H1 (cell line): ENCODE measurements at places on chromosomes 16 and 17.

- no peak for DNase-seq
These were observed 21.9 kb downstream of the C16orf95 start for GRCh38 chr16:87295259-87295658.

DNA sequence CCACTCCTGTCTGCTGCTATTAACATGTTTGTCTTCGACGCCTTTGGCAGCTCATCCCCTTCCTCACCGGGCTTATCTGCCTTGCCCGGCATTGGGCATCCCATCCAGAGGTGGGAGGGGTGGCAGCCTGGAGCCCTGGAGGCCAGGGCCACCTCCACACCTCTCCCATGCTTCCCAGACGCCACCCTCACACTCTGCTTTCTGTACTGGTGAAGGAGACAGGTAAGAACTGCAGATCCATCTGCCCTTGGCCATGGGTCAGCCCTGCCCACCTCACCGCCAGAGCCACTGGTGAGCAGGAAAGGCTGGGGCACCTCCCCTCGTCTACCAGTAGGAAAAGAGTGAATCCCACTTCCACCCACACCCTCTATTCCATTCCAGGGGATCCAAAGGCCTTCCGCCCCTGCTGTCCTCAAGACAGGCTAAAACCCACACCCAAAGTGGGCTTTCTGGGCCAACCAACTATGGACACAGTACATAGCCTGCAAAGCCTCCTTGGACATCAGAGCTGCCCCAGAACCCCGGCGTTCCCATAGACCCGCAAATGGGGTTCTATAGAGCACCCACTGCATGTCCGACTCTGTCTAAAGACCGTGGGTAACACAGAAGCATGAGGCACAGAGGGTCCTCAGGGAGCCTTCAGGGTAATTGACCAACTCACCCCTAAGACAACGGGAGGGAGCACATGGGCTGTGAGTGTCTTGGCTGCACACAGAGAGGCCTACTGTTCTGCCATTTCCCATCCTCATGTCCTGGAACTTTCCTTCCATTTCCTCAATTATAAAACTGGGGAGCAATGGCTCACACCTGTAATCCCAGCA lies 23.4 kb upstream of the RBFOX3 start:
- DNase-seq, result no peak

DNA sequence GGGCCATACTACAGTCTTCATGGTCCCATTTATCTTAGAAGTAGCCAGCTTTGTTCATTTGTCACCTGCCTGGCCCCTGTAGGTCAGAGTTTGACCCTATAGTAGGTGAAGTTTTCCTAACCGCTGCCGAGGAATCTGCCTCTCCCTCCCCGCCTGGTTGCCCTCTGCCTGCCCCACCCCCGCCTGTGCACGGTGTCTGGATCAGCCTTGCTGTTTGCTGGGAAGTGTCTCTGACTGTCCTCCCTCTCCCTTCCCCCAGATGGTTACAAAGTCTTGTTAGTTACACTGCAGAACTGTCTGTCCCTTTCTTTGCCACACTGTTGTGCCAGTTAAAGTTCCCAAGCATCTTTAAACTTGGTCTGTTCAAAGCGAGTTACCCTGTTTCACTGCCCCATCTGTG lies 5.7 kb downstream of the UBFD1 start:
- no peak for DNase-seq

DNA sequence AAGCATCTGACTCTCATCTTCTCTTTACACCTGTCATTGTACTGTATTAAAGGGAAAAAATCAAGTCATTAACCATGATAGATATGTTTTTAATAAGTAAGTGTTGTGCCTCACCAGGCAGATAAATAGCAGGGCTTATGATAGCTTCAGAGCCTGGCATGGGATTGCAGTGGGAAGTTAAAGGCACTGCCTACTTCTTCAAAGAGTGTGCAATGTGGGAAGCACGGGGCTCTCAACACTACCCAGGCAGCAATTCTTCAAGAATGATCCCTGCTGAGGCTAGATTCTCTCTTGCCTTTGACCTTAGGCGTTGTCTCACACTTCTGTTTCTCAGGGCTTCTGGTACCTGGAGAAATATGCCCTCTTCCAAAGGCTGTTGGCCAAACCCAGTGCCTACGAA lies 297.3 kb downstream of the MAF start:
- DNase-seq, result no peak
